ENCODE measurements at places on chromosomes 2 and 18.

- no peak for DNase-seq
Observed at GRCh38 chr2:70089983-70090525, 2.8 kb downstream of the PCBP1 start.

GRCh38 chr2:225025917-225026571 lies 16.2 kb downstream of the DOCK10 start:
- DNase-seq: no peak

DNA sequence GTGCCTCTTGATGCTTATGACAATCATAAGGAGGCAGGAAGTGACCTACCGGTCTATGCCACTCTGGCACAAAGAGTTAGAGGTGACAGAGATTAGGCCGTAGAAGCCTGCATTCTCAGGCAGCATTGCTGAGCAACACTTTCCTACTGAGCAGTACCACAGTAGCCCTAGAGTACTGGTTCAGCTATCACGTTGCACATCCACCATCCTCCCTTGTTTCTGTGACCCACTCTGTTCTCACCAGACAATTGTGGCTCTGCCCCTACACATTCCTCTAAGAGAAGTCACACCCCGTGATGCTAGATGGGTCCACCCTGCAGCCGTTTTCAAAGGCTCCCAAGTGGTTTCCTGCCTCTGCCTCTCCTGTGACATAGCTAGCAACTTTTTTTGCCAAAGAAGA lies 22.6 kb upstream of the SUCLG1 start:
- peak; percentile 31 for DNase-seq

- DNase-seq: no peak
Observed at GRCh38 chr2:6846967-6847681, 18.6 kb downstream of the CMPK2 start.

DNA sequence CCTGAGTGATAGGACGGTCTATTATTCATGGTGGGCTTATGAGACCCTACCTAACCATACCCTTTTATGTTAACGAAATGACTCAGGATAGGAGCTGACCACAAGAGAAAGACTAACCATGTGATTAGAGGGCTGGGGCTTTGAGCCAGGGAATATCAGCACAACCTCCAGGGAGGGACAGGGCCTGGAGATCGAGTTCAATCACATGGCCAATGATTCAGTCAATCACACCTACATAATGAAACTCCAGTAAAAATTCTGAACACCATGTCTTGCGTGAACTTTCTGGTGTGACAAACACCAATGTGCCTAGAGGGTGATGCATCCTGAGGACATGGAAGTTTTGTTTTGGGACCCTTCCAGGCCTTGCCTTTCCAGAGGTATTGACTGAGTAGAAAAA lies 2.2 kb upstream of the TEX51 start:
- no peak for DNase-seq

DNA sequence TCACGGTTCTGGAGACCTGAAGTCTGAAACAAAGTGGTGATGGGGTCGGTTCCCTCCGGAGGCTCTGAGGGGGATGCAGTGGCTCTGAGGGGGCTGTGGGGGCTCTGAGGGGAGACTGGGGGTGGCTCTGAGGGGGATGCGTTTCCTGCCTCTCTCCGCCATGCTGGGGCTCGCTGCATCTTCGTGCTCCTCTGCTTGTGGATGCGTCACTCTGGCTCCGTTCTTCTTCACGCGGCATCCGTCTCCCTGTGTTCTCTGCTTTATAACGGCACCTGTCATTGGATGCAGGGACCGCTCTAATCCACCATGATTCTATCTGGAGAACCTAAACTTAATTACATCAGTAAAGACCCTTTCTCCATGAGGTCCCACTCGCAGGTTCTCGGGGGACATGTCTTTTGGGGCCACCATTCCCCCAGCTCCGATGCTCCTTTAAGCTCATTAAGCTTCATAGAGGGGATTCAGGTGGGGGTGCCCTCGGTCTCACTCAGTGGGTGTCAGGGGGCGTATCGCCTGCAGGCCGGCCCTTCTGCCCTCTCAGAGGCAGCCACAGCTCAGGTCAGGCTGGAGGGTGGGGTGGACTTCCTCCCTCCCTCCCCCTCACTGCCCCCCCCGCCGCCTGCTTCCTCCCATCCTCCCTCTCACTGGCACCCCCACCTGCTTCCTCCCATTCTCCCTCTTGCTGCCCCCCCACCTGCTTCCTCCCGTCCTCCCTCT lies 18.4 kb downstream of the RTP5 start:
- DNase-seq: no peak

- DNase-seq: no peak
Observed at GRCh38 chr2:207762146-207762545, 7.6 kb downstream of the FZD5 start.

GRCh38 chr18:48325115-48325665 lies 84.0 kb downstream of the ZBTB7C start:
- DNase-seq: no peak

DNA sequence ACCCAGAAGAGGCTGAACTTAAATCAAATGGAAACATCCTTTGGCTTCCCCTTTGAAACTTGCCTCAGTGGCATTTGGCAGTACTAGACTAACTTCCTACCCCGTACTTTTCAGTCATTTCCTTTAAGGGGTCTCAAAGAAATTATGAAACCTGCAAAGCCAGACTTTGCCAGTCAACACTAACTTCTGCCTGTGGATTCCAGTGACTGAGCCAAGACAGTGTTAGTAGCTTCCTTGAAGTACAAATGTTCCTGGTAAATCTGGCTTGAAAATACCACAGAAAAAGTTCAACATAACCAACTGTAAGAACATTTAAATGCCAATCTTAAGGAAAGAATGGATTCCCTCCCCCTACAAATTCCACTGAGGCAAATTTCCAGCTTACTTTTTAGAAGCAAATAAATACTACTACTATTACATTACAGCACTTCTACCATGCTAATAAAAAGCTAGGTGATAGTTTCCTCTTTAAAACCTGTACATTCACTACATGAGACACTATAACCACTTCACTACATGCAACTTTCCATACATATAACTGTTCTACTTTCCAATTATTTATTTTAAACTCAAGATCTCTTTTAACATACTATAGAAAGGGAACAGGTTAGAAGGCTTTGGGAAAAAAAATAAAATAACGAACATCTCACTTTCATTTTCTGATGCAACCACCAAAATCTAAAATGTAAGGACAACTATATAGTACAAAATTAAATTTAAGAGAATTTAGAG lies 2.4 kb downstream of the PELI1 start:
- no peak for DNase-seq

DNA sequence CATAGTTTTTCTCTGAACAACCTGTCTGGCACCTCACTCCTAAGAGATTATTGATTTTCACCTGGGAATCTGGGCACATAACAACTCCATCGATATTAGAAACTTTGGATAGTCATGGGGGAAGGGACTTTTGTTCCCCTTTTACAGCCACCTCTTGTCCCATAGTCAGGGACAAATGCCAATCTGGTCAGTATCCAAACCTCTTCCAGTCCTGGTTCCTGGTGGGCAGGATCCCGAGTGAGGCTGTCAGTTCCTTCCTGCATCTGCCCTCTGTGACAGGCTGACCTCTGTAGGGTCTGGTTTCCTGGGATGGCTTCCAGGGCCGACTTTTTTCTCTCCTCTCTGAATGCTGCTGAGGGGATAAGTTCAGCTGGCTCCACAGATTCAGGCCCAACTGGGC lies 11.0 kb downstream of the KIF5C start:
- DNase-seq: no peak

DNA sequence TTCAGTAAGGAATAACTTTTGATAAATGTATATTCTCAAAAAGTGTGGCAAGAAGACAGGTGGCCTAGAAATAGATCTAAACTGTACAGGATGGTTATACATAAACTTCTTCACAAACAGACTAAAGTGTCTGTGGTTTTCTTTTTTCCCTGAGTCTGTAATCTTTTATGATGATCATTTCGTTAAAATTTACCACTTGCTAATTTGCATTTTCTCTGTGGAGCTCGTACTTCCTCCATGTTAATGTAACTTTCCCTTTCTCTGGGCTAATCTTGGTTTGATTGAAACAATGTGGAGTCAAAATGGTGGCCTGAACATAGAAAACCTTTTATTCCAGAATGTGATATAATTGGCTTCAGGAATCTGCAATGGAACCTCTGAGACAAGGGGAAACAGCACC lies 166.2 kb downstream of the FTCDNL1 start:
- DNase-seq: no peak

DNA sequence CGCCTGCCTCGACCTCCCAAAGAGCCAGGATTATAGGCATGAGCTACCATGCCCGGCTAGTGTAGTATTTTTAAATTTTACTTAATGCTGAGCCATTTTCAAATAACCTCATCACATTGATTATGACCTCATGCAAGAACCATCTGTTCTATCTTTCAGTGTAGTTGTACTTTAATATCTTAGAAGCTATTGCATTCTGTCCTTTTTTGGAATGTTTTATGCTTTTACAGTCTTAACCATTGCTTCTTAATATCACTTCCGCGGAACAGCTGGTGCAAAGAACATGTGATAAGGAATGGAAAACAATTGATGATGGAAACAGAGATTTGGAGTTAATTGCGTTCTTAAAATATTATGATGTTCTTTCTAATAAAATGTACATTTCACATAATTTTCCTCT lies 2.7 kb downstream of the GEN1 start:
- DNase-seq: no peak

DNA sequence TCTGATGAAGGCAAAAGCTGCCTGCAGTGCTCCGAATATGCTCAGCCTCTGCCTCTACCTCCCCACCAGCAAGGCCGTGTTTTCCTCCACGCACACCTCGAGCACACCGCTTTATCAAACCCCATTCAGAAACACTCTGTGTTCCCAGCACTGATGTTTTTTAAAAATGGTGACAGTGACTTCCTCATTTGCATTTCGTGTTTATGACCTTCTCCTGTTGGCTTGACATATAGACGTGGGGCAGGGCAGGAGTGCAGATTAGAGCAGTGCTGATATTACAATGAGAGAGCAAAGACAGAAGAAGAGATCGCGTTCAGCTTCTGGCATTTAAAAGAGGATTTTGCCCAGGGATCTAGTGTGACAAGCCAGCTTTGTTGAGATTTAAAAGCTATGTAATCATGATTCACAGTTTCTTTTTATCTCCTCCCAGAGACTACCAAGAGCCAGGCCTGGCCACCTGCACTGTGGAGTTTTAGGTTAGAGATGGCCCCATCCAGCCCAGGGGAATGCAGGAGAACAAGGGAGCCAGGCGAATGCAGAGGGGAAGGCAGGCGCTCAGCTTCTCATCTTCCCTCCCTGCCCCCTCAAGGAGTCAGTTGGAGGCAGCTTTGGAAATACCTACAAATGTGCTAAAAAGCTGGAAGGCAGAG lies 61.5 kb upstream of the NEDD4L start:
- no peak for DNase-seq

- no peak for DNase-seq
Observed at GRCh38 chr2:48600204-48600813, 17.3 kb upstream of the GTF2A1L start.

DNA sequence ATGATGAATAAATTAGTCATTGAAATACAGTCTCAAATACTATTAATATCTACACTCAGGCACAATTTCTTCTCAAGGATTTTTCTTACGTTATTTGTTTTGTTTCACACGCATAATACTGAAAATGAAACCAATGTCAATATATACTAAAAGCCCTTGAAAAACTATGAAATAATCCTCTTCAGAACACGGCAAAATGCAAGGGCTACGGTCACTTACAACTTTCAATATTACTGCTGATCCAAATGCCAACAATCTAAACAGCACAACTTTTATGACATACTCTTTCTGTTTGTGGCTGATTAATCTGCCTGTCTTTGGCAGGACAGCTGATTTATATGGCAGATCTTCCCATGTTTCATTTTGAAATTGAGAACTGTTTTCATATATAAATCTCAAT lies 68.3 kb downstream of the LRPPRC start:
- no peak for DNase-seq

DNA sequence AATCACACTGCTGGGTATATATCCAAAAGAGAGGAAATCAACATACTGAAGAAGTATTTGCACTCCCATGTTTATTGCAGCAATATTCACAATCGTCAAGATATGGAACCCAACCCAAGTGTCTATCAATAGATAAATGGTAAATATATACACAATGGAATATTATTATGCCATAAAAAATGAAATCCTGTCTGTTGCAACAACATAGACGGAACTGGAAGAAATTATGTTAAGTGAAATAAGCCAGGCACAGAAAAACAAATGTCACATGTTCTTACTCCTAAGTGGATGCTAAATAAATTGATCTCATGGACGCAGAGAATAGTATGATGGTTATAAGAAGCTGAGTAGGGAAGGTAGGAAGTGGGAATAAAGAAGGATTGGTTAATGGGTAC lies 65.7 kb downstream of the NCKAP1 start:
- no peak for DNase-seq

DNA sequence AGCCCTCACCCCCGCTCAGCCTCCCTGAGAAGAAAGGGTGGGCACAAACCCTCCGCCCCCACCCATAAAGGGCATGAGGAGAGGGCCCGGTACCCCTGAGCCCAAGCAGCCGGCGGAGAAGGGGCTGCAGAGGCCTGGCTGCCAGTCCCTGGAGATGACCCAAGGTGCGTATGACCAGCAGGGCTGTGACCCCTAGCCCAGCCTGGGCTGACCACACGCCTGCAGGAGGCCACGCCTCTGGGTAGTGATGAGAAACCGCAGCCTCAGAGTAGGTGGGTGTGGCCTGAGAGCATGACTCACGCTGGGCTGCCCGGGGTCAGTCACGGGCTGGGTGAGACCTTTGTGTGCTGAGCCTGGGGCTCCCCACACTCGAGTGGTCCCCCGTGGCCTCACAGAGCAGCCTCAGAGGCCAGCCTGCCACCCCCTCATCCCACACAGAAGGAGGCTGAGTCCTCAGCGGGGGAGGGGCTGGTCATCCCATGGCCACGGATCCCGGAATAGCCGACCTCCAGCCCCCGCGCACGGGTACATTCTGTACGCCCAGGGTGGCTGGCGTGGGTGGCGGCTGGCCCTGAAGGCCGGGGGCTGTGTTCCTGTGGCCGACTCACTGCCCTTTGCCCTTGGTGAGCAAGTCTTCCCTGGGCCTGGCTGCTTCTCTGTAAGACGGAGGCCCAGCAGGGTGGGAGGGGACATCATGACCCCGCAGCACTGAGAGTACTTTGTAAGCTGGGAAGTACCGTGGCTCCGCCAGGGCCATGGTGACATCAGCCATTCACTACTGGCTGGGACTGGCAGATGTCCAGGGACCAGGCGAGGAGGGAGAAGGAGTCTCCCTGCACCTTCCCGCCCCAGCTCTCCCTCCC lies 110.8 kb upstream of the OTOS start:
- peak; percentile 81 for DNase-seq

DNA sequence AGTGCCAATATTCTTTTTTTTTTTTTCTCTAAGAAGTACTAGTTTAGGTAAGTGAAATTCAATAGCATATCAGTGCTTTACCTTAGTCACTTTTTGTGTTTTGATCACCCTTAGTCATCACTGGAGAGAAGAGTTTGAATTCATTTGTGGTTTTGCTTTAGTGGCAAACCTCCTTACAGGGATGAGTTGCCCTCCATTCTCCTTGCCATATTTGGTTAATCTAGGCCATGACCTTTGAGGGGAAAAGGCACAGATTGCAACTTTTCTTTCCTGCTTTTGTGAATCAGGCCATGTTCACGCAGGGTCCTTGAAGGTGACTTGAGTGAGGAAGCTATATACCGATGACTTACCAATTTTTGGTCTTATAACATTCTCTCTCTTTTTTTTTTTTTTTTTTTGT lies 34.4 kb downstream of the PLEKHA3 start:
- DNase-seq: peak; percentile 73
